ENCODE measurements at places on chromosomes 5 and 9.

DNA sequence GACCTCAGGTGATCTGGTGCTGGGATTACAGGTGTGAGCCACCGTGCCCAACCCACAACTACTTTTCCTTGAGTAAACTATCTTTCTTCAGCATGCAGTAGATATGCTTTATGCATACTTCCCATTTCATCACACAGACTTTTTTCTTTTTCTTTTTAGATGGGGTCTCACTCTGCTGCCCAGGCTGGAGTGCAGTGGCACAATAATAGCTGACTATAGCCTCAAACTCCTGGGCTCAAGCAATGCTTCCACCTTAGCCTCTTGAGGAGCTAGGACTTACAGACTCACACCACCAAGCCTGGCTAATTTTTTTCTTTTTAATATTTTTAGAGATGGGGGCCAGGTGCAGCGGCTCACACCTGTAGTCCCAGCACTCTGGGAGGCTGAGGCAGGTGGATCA, 22.8 kb downstream of the PPP6C start:
- no peak for DNase-seq

DNA sequence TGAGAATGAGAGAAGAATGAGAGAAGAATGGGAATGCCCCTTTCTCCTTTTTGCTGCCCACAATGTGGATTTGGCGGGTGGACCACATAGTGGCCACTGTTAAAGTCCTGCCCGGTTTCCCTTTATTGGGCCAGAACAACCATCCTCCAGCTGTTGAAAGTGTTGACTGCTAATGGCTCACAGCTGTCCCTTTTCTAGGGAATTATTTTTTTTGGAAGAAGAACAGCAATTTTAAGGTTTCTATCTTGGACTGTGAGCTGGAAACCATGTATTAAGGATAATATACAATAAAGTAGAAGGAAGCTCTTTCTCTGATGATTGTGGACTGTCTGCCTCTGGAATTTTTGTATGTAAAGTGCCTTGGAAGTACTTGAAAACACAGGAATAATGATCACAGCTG, 185.9 kb downstream of the DMRT2 start:
- DNase-seq = no peak

DNA sequence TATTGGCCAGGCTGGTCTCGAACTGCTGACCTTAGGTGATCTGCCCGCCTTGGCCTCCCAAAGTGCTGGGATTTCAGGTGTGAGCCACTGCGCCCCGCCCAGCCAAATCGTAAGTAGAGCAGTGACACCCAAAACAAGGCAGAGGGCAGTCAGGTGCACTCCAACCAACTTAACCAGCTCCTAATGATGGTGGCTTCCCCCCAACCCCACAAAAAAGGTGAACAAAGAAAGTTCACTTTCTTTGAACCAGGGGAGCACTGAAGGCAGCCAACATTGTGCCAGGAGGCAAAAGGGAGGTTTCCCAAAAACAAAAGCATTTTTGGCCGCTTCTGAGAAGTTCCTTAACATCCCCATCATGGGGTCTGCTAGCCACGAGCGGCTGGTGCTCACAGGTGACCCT, 9.6 kb downstream of the GMCL2 start:
- DNase-seq = no peak

DNA sequence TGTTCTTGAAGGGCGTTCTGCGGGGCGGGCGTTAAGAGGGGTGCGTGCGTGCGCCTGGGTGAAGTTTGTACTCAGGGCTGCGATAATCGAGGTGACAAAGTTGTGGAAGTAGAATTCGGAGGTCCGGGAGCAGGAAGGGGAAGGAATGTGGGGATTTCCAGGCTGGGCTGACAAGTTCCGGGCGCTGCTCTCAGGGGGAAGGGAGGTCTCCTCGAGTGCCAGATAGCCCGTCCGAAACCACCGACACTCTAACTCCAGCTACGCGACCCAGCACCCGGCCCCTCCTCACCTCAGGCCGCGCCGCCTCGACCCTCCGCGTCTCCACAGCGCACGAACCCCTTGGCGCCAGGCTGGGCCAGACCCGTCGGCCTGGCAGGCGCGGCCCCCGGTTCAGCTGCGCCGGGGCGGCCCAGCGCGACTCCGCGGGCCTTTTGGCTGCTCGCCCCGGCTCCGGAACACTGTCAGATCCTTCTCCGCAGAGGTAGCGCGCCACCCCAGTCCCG, at the start of gene IL6ST:
Gene IL6ST, minus strand, starts transcription at position 469 of the 503 bp plus-strand sequence. CDS start 18,685 bp downstream, outside the sequence.
- DNase-seq = peak; percentile 76

- DNase-seq = no peak
Observed at GRCh38 chr5:75660678-75661465, 49.6 kb downstream of the ANKDD1B start.

DNA sequence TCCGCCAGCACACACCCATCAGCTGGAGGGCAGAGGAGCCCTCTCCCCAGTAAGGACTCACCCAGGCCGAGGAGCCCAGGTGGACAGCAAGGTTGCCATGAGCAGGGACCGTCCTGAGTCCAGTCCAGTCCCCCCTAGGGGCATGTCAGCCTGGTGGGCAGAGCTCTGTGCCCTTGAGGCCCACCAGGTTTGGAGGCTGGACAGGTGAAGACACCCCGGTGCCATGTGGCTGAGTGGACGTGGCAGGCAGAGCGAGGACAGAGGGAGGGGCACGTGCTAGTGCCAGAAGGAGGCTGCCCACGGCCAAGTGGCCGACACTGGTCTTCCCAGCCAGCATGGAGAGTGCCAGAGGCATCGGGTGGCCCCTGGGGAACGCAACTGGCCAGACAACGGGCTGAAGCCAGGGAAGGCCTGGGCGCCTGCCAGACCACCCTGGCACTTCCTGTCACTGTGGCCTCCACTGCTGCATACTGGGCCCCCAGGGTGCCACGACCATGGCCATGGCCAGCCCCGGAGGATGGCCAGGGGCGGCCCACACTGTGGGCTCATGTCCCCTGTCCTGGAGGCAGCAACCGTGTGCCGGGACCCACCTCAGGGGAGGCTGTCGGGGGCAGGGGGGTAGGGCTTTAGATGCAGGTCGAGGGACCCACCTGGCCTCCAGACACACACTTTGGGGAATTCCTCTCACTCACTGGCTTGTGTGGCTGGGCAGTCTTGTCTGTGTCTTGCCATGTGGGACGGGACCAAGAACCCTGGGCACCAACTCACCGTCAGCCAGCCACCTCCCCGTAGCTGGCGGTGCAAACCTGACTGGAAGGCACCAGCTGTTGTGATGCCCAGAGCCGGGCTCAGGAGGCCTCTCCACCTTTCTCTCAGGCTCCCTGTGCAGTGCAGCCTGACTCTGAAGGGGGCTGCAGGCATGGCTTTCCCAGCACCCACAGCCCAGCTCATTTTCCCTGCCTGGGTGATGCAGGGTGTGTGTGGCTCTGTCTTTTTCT, 42.3 kb upstream of the LPCAT1 start:
- no peak for DNase-seq

GRCh38 chr5:99940540-99940939, 594.6 kb upstream of the FAM174A start:
- no peak for DNase-seq

DNA sequence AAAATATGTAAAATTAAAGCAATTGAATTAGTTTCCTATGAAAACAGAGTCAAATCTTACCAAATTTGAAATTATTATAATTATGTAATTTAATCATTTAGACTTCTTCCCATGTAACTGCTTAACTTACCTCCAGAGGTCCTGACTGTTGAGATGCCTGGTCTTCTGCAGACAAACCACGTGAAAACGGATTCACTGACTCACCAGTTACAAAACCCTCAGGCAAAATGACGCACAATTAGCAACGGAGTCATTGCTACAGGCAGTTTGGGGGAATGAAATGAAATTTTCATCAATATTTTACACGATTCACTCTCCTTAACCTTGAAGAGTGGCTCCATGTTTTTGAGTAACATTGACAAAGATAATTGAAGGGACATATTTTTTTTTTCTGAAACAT, 460.8 kb downstream of the MTRR start:
- peak; percentile 7 for DNase-seq

GRCh38 chr5:15585128-15585527, 85.1 kb downstream of the FBXL7 start:
- DNase-seq = no peak

GRCh38 chr5:53874409-53874808, 314.0 kb downstream of the NDUFS4 start:
- DNase-seq = no peak

DNA sequence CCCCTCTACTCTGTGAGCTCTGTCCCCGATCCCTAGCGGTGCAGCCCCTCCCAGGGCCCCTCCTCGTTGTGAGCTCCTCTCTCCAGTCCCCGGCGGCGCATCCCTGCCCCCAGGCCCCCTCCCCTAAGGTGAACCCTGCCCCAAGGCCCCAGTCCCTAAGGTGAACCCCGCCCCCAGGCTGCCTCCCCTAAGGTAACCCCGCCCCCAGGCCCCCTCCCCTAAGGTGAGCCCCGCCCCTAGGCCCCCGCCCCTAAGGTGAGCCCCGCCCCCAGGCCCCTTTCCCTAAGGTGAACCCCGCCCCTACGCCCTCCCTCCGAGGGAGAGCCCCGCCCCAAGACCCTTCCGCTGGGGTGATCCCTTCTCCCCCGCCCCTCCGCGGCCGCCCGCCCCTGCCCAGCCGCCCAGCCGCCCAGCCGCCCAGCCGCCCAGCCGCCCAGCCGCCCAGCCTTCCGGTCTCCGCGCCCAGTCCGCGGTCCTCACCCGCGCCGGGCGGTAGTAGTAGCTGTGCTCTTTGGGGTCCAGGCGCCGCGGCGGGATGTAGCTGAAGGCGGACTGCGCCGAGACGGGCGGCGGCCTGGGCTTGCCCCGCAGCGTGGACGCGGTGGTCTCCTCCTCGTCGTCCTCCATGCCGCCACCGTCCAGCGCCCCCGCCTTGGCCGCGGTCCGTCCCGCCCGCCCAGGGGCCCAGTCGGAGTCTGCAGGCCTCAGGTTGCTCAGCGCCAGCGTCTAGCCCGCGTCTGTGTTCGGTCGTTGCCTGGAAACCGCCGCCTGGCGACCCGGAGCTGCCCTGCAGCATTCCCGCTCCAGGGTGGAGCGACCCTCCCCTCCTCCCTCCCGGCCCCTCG, at the start of gene CFAP90:
Gene CFAP90, minus strand, starts transcription at position 739 of the 845 bp plus-strand sequence. Its CDS starts 112 bp downstream, at position 627.
- peak; percentile 36 for DNase-seq

DNA sequence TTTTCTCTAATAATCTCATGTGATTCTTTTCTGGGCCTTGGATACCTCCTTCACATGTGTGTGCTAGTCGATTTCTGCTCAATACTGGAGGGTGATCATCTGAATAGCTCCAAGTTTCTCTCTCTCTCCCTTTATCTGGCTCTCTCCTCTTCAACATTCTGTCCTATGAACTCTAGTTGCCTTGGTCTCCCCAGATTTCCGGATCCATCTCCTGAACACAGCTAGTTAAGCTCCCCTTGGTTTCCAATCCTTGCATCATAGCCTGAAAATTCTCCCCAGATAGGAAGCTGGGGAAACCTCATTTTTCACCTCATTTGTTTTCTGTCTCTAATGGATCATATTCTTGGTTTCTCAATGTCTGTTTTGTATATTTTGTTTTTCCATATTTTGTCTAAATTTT, 832.3 kb downstream of the MTRR start:
- DNase-seq = no peak

- no peak for DNase-seq
Observed at GRCh38 chr5:55191165-55191564, 18.2 kb upstream of the CDC20B start.

DNA sequence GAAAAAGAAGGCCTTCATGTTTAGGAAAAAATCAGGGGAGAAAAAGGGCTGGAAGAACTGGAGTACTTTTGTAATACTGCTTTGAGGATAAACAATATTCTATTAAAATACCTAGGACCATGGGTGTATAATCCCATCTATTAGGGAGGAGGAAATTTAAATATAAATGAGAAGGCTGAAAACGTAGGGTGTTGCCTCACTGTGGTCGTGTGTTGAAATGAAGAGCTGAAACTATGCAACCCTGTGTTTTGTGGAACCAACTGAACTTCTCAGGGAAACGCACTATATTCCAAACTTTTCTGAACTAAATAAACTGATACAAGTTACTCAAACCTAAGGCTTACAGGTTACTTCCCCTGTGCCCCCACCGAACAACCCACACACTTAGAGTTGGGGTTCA, 4.5 kb upstream of the CNTLN start:
- no peak for DNase-seq

GRCh38 chr9:37005517-37006140, 28.4 kb downstream of the PAX5 start:
- no peak for DNase-seq

GRCh38 chr5:54894957-54895815, 90.2 kb downstream of the ESM1 start:
- DNase-seq = no peak

GRCh38 chr9:118463419-118463818, 759.2 kb downstream of the TLR4 start:
- DNase-seq = no peak

- DNase-seq = no peak
Observed at GRCh38 chr9:4829969-4830368, 37.2 kb downstream of the RCL1 start.

DNA sequence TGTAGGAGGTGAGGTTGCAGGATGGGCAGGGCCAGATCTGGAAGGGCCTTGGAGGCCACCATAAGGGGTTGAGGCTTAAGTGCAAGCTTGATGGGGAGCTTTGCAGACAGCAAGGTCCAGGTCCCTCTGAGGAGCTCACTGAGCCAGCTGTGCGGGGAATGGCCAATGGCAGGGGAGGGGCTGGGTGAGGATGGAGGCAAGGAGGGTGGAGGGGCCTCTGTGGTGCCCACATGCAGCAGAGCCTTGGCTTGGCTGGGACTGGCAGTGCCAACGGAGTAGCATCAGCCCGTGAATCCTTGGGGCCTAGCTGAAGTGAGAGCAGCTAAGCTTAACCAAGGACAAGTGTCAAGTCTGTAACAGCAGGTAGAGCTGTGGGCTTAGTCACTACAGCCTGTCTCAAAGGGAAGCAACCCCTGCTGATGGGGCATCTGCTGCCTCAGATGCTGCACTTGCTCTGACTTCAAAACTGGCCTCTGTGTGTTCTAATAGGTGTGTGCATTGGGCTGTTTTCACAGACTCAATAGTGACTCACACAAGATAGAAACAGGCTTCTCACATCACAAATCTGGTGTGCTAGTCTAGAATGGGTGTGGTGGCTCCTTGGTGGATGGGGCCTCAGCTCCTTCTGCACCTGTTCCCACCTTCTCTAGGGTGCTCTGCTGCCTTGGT, 16.3 kb downstream of the GALNT12 start:
- no peak for DNase-seq

DNA sequence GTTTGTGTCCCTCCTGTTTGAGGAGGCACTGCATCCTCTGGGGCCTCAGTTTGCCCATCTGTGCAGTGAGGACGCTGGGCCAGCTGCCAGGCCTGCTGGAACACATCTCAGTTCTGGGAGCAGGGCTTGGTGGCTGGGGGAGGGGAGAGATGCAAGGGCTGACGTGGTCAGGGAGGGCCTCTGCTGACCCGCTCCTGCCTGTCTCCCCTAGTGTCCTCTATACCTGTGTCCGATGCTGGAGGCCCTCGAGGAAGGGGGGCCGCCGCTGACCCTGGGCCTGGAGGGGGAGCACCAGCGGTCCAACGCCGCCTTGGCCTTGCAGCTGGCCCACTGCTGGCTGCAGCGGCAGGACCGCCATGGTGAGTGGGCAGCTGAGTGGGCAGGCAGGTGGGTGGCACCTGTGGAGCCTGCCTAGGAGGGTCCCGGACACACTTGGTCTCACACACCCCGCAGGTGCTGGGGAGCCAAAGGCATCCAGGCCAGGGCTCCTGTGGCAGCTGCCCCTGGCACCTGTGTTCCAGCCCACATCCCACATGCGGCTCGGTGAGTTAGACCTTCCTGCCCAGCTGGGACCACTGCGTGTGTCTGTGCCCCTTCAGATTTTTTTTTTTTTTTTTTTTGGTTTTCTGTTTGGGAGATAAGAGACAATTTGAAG, 5.8 kb downstream of the FPGS start:
- no peak for DNase-seq

Data from SW480 (cell line).